HFFc6 (cell line): ENCODE measurements at places on chromosomes 4 and X. TPM values are rescaled to one million over a fixed set of nuclear protein-coding genes. Genes with fewer than 3 reads are reported as not detected.
A peak's percentile ranks its signal among the peaks of the same experiment; 100 is the strongest.

- no peak for DNase-seq
Measured at GRCh38 chr4:140472156-140472555, 25.9 kb downstream of the MGAT4D start.

DNA sequence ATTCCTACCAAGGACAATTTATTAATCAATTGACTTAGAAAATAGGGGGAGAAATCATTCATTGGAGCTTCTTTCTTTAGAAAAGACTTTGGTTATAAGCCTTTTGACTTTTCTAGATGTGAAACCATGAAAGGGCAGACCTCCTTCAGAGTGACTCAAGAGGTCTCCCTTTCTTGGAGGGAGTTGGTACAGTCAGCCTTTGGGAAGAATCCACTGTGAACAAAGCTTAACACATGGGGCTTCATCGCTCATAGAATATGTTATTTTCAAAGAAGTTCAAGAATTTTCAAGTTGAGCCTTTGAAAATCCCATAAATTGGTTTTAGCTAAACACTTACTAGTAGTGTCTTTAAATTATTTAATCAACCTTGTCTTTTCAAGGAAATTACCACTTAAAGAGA is 28.0 kb downstream of the RIPPLY1 start:
- DNase-seq, result no peak

GRCh38 chr4:102787096-102787881 is 26.5 kb upstream of the MANBA start:
- peak; percentile 60 for DNase-seq

DNA sequence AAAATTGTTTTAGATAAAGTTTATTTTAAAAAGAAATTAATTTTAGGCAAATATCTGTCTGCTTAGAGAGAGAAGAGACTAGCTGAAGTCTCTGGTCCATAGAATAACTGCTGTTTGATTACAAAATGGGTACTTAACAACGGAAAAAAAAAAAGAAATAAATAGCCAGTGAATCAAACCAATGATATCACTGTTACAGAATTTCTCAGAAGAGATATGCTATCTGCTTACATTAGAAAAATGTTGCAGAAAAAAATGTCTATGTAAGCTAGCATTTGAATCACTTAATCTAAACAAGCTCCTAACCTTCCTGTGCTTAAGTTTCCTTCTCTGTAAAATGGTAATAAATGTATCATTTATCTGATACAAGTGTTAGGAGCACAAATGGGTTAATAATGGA is 189.9 kb downstream of the IL15 start:
- no peak for DNase-seq

Gene CTAG1A
- total RNA-seq, result not detected in 2 replicates

Gene IL3RA
- not detected in 3 replicates for total RNA-seq

DNA sequence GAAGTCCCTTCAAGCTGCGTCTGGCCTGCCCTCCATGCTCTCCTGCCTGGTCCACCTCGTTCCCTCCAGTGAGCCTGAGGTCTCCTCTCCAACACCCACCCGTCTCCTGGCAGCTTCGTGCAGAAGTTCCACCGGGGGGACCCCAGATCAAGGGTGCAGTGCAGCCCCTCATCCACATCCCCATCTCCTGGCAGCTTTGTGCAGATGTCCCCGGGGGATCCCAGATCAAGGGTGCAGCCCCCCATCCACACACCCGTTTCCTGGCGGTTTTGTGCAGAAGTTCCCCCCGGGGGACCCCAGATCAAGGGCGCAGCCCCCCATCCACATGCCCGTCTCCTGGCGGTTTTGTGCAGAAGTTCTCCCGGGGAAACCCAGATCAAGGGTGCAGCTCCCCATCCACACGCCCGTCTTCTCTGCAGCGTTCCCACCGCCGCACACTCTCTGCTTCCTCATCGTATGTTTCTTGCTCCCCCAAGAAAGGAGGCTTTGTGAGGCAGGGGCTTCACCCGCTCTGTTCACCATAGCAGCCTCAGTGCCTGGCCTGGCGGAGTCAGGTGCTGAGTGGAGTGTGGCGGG is 35.7 kb downstream of the PIGG start:
- DNase-seq, result no peak

Gene AWAT2
- total RNA-seq, result not detected in 3 replicates

Gene BEX5
- not detected in 3 replicates for total RNA-seq

- no peak for DNase-seq
Measured at GRCh38 chr4:680928-681645, 6.7 kb downstream of the MYL5 start.

DNA sequence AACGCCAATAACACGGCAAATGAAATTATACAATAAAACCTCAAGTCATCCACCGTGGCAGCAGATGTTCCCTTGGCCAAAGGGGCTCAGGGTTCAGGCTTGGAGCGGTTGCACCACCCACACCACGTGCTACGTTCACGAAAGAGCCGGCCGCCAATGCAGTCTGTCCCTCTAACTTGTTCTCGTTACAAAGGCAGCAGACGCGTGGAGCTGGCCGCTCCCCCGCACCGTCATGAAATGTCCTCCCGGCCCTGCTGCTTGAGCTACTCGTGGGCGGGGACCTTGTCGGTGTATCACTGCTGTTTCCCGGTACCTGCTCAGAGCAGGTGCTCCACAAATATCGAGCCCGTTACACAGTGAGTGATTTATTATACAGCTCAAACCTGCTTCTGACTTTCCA is 36.4 kb upstream of the MAN2B2 start:
- DNase-seq, result no peak

Gene ATOH1
- total RNA-seq, result not detected in 3 replicates

Gene RBM46
- total RNA-seq, result not detected in 3 replicates

- DNase-seq, result no peak
Measured at GRCh38 chr4:77040854-77041725, 34.7 kb downstream of the CCNI start.

- DNase-seq, result no peak
Measured at GRCh38 chr4:165524532-165525190, 145.9 kb downstream of the CPE start.

DNA sequence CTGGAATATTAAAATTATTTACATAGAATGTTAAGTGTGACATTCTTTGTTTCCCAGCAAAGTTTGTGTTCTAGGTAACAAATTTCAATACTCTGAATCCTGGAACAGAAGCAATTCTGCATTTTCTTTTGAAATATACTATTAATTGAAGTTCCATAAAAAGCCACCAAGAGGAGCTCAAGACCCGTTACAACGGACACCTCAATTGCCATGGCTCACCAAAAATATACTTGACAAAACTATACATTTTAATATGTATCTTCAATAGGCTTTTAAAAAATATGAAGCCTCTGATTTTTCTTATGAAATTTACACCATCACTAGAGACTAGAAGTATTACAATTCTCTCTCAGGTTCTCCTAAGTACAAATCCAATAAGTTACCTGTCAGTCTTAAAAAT is 111.4 kb downstream of the NYX start:
- DNase-seq, result no peak

GRCh38 chr4:183540410-183541009 is 35.7 kb downstream of the ING2 start:
- DNase-seq, result no peak

GRCh38 chr4:5945171-5945570 is 52.3 kb upstream of the CRMP1 start:
- no peak for DNase-seq

GRCh38 chr4:144902614-144903013 is 195.4 kb downstream of the ANAPC10 start:
- no peak for DNase-seq

GRCh38 chr4:108044951-108045686 is 55.4 kb downstream of the HADH start:
- DNase-seq, result no peak

Gene FAM156B
- total RNA-seq, result 12.7 to 14.6 TPM (median 14.3 TPM) in 3 replicates

GRCh38 chrX:152637649-152638442 is at the start of gene GABRQ:
Gene GABRQ (plus strand): TSS chrX:152637895. CDS start chrX:152638203, 308 bp downstream.
- DNase-seq, result no peak

DNA sequence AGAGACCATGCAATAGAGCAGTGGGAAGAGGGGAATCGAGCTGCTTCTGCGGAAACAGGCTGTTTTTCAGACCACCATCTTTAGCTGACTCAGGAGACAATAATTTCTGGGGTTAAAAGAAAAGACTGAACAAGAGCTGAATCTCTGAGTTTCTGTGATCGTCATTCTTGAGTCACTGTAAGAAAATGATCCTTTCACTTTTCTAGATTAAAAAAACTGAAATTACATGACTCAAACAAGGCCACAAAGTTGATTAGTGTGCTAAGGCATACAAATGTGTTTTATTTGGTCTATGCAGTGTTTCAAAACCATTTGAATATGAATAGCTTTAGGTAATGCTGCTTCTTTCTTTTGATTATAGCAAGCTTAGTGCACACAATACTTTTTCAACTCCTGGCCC is 194.4 kb upstream of the RPL34 start:
- DNase-seq, result peak; percentile 73

GRCh38 chr4:128917781-128918180 is 108.3 kb downstream of the JADE1 start:
- no peak for DNase-seq

Gene STBD1
- total RNA-seq, result 5.2 to 6.0 TPM (median 5.4 TPM) in 3 replicates

GRCh38 chr4:165604181-165604580 is 225.4 kb downstream of the CPE start:
- no peak for DNase-seq

DNA sequence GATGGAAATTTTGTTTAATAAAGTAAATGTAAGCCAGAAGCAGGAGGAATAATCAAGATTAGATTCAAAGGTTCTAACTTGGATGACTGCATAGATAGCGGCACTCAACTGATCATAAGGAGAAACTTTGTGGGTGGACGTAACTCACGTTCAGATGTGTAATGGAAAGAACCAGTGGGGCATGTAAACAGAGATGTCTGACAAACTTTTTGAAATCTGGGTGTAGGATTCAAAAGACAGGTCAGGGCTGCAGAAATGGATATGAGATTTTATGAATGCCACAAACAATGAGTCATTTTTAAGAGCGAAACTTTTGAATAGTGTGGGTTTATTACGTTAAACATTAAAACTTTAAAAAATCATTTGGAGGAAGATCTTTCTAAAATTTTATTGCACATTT is 375.6 kb downstream of the GBA3 start:
- DNase-seq, result no peak

DNA sequence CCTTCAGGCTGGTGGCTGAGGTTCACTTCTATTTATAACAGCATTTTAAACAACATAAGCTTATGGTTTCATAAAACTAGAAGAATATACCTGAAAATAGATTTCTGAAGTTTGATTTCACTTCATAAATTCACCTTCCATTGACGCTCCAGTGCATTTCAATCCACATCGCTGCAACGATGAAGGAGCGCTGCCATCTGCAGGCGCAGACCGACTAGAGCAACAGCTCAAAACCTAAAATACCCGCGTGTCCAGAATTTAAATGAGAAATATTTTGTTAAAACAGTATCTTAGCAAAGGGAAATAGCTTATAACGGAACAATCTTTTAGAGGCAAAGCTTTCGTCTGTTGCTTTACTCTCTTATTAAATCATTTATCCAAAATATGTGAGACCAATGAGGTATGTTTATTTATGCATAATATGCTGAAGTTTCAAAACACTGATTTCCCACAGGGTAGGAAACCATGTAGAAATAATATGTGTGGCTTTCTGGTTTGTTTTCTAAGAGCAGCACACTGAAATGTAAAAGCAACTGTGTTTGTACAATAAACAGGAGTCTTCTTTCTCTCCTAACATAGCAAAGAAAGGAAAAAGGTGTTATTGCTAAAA is 816.4 kb upstream of the FRG1 start:
- DNase-seq, result peak; percentile 41

Gene MAML3
- total RNA-seq, result 1.0 to 1.9 TPM (median 1.3 TPM) in 3 replicates

- no peak for DNase-seq
Measured at GRCh38 chr4:105594099-105595010, 41.9 kb downstream of the ARHGEF38 start.

GRCh38 chr4:4333265-4333706 is 43.2 kb downstream of the ZBTB49 start:
- DNase-seq, result peak; percentile 89

- DNase-seq, result no peak
Measured at GRCh38 chrX:11733614-11734013, 24.4 kb upstream of the MSL3 start.

DNA sequence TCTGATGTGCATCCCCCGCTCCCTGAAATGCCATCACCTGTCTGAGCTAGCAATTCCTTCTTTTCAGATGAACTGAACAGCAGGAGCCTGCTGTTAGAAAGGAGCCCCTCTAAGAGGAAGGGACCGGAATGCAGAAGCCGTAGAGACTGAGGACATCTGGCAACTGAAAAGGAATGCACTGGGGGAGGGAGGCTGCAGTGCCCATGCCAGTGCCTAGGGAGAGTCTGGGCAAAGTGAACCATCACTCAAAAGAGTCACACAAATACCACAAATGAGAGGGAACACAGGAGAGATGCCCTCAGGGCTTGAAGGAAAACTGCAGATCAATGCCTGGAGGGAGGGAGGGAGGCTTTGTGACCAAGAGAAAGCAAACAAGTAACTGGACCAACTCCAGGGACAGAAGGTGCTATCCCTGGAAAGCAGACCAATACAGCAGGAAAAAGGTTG is 93.9 kb upstream of the CBR4 start:
- DNase-seq, result peak; percentile 19

Gene QRFPR
- not detected in 3 replicates for total RNA-seq

Gene DDX53
- total RNA-seq, result not detected in 3 replicates

GRCh38 chr4:122762966-122763716 is 30.6 kb downstream of the BBS12 start:
- DNase-seq, result no peak

Gene KLHL2
- 8.8 to 13.7 TPM (median 12.0 TPM) in 3 replicates for total RNA-seq

- peak; percentile 55 for DNase-seq
Measured at GRCh38 chrX:86137071-86137470, 11.2 kb upstream of the DACH2 start.

DNA sequence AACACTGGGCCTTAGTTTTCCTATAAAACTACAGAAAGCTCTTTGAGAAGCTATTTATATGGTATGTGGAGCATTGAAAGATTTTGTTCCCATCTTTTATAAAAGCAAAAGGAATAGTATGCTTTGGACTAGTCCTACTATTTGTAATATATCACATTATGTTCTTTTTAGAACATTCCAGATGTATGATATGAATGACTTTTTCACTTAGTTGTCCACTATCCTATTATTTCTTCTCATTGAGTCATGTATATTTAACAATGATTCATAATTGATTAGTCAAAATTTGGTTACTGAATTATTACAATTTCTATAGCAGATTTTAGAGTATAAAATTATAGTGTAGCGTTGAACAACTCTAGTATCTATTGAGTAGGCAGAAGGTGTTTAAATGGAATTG is 34.2 kb downstream of the RASSF6 start:
- no peak for DNase-seq

Gene CCNI
- total RNA-seq, result 122 to 171 TPM (median 144 TPM) in 3 replicates

- DNase-seq, result no peak
Measured at GRCh38 chr4:1195109-1195671, 22.8 kb upstream of the SPON2 start.

DNA sequence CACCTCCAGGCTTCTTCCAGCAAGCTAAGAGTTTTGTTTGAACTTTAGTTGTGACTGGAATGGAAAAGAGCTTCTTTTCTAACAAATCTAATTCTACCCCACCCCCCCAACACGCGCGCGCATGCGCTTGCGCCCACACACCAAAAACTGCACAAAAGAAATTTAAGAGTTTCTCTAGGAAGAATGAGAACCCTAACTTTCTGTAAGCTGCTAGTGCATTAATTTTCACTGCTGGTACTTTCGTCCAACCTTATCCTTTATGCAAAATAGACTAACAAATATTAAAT is 9.0 kb upstream of the INTU start:
- no peak for DNase-seq
